Adipose tissue (tissue), 3 donors: ENCODE measurements at places on chromosomes 5 and 9. TPM values are rescaled to one million over a fixed set of nuclear protein-coding genes. Genes with fewer than 3 reads are reported as not detected.

ST8SIA4 gene
- polyA plus RNA-seq = 3.1 TPM

PCDHB16 gene
- polyA plus RNA-seq = 0.90 TPM

ACTBL2 gene
- polyA plus RNA-seq = not detected

EPB41L4B gene
- polyA plus RNA-seq = 34.7 TPM

TNFSF8 gene
- polyA plus RNA-seq = 2.0 TPM
